ENCODE measurements at places on chromosomes 16 and 17. TPM values are rescaled to one million over a fixed set of nuclear protein-coding genes. Genes with fewer than 3 reads are reported as not detected.
A peak's percentile ranks its signal among the peaks of the same experiment; 100 is the strongest.

AIPL1 gene
- not detected for polyA plus RNA-seq

DNA sequence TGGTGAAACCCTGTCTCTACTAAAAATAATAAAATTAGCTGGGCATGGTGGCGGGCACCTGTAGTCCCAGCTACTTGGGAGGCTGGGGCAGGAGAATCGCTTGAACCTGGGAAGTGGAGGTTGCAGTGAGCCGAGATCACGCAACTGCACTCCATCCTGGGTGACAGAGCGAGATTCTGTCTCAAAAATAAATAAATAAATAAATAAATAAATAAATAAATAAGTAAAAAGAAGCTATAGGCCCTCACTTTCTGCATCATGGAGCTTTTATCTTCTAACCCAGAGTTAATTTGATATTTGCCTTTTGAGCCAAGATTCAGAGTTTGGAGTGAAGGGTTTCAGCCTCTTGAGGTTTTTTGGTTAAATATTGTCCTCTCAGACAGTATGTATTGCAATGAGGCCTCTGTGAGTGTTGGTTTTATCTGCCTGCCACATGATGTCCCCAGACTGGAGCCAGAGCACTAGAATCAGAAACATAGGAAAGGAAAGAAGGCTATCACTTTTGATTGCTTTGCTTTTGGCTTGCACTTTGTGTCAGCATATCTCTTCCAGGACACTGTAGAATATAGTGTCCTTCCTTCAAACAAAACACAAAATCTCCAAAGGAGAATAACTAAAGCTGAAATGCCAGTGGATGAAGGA lies 32.5 kb downstream of the RNF135 start:
- H3K27ac ChIP-seq, result no peak overlapping the region
- no peak for DNase-seq
- peaks cover 54% of the 10 kb centered on the region for H3K36me3 ChIP-seq
- no peaks in the 10 kb centered on the region for H3K4me1 ChIP-seq
- no peaks in the 10 kb centered on the region for H3K27me3 ChIP-seq

- peak; percentile 54 for DNase-seq
- H3K4me1 ChIP-seq, result no peaks in the 10 kb centered on the region
- H3K27me3 ChIP-seq, result no peaks in the 10 kb centered on the region
These were observed 62.1 kb downstream of the GPRC5B start for GRCh38 chr16:19822533-19822932.

- no peak overlapping the region for H3K27ac ChIP-seq
- no peak overlapping the region for H3K4me3 ChIP-seq
- no peaks in the 10 kb centered on the region for H3K27me3 ChIP-seq
- no peaks in the 10 kb centered on the region for H3K36me3 ChIP-seq
- no peak for DNase-seq
These were observed 681.4 kb downstream of the CDH11 start for GRCh38 chr16:64440421-64440831.

GRCh38 chr16:58211245-58211644 lies 13.3 kb upstream of the CSNK2A2 start:
- H3K36me3 ChIP-seq, result no peaks in the 10 kb centered on the region
- H3K4me3 ChIP-seq, result no peak overlapping the region
- no peak for DNase-seq
- no peaks in the 10 kb centered on the region for H3K27me3 ChIP-seq

Data from left lung (tissue), 14 donors.